Stimulated activated CD8-positive, alpha-beta memory T cell treated with anti-CD3 and anti-CD28 coated beads, Interleukin-7, amount 100 ng/mL, for 1 hour (primary cell): ENCODE measurements at places on chromosomes 6 and 20.

DNA sequence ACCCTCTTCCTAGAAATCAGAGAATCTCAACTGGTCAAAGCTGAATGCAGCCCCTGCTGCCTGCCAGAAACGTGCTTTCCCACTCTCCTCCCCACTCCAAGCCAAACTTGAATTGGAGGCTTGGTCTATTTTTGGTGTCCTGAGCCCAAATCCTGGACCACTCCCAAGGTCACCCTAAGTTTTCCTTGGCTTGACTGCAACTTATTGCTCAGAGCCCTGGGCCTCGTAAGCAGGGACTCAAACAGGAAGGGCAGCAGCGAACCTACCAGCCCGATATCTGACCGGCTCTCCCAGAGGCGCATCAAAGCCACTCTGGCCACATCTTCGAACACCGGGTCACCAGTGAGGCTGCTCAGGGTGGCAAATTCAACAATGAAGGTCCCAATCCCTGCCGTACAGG, 12.7 kb downstream of the EDEM2 start:
- no peak for DNase-seq

GRCh38 chr20:53677447-53678314, 84.0 kb upstream of the ZNF217 start:
- DNase-seq: no peak

DNA sequence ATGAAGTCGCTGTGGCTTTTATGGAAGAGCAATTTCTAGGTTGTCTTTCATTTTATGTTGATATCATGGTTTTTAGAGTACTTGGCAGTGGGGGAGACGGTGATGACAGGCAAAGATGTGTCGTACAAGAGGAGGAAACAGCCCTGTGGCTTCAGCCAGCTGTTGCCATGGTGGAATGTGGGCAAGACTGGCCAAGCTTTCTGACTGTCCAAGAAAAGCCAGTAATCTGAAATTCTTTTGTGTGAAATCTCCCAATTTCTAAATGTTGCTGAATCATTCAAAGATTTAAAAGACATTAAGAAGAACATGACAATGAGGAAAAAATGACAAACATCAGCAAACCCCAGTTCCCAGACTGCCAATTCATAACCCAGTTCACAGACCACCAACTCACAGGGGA, 23.1 kb downstream of the PFDN4 start:
- DNase-seq: no peak

- no peak for DNase-seq
These were observed 56.9 kb upstream of the FOXP4 start for GRCh38 chr6:41489120-41489851.

GRCh38 chr6:165805636-165806035, 142.6 kb upstream of the PDE10A start:
- DNase-seq: no peak

DNA sequence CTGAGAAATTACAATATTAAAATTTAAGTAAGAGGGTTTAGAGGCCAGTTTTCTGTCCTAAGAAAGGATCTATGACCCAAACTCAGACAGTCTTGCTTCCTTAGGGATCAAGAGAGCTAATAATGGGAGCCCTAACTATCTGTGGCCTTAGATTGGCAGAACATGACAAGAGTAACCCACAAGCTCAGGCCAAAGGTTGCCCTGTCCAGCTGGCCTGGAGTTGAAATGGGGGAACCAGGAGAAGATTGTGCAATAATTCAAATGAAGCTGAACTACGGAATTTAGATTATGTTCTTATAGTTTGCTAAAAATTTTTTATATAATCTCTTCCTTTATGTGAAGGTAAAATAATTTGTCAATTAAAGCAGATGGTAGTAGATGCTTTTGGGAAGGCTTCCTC, 26.4 kb downstream of the LAMA4 start:
- no peak for DNase-seq

GRCh38 chr6:73577676-73578075, 56.8 kb upstream of the EEF1A1 start:
- no peak for DNase-seq

DNA sequence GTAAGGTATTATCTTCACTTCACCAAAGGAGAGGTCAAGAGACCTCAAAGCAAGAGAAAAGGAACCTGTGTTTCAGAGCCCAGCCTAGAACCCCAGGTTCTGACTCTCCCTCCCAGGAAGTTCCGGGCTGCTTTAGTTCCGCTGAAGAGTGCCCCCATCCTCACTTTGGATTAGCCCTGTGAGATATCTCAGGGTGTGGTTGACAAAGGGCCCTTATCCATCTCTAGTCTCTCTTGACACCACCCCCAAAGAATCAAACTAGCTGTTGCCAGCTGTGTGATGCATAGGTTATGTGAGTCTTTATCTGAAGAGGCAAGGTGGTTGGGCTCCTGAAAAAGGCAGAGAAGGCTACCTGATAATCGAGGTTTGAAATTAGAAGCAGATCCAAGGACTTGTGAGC, 20.6 kb downstream of the BRPF3 start:
- DNase-seq: no peak

- DNase-seq: no peak
These were observed 96.0 kb downstream of the HFE start for GRCh38 chr6:26183237-26183580.

DNA sequence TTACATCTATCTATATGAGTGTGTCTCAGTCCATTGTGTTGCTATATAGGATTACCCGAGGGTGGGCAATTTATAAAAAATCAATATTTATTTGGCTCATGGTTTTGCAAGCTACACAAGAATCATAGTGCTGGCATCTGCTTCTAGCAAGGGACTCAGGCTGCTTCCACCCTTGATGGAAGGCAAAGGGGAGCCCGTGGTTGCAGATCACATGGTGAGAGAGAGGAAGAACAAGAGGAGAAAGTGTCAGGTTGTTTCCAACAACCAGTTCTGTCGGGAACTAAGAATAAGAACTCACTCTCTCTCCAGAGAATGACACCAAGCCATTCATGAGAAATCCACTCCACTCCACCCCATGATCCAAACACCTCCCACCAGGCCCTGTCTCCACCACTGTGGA, 48.2 kb upstream of the TENT5A start:
- no peak for DNase-seq

DNA sequence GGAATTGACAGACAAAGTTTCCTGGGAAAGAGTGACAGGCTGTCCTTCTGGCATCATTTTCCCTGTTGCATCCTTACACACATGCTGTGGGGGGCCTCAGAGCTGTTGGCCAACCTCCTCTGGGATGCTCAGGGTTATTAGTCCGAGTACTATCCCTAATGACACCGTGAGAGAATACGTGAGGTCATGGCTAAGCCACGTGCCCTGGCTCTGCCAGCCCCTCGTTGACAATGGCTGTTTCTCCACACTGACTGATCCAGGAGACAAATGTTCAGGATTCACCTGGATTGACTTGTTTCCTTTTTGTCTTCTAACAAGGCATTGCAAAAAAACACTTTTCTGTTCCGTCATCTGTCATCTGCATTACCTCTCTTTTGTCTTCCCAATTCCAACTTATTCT, 604.6 kb downstream of the TFAP2A start:
- no peak for DNase-seq

DNA sequence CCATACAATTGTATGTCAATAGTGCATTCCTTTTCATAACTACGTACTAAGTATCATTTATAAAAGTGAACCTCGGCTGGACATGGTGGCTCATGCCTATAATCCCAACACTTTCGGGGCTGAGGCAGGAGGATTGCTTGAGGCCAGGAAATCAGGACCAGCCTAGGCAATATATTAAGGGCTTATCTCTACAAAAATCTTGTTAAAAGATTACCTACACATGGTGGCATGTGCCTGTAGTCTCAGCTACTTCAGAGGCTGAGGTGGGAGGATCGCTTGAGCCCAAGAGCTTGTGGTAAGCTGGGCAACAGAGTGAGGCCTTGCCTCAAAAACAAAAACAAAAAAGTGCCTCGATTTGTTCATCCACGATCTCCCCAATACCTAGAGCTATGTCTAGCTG, 449.7 kb upstream of the SULF2 start:
- DNase-seq: no peak

DNA sequence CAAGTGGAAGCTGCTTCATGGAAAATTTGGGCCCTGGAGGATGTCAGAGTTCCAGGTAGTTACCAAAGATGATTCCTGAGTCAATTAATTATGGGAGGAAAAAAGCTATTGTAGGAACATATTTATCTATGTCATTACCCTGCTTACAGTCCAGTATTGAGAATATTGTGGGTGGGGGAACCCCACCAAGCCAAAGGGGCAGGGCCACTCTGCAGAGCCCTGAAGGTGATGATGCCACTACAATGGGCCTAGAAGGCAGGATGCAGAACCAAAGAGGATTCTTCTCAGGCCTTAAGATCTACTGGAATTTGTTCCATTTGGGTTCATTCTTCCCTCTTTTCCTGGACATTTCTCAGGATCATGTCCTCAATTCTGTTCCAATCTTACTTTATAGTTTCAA, 375.2 kb upstream of the MARCKS start:
- DNase-seq: no peak

GRCh38 chr6:33758815-33759216, 12.1 kb upstream of the IP6K3 start:
- no peak for DNase-seq

GRCh38 chr6:158718461-158719046, 68.7 kb downstream of the SYTL3 start:
- DNase-seq: no peak

DNA sequence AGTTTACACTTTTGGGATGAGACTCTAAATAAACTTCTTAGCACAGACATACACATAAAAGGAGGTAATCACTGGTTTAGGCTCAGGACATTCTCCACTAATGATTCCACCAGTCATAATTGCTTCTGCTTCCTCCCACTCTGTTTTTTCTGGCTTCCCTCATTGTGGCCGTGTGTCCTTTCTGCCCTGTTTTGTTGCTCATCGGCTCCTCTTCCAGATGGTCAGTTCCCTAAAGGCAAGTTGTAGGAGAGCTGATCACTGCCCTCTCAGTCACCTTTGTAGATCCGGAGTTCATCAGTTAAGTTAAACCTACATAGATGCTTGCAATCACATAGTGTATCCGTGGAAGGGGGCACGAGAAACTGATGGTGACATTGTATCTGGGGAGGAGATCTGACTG, 200.5 kb upstream of the ARG1 start:
- no peak for DNase-seq

DNA sequence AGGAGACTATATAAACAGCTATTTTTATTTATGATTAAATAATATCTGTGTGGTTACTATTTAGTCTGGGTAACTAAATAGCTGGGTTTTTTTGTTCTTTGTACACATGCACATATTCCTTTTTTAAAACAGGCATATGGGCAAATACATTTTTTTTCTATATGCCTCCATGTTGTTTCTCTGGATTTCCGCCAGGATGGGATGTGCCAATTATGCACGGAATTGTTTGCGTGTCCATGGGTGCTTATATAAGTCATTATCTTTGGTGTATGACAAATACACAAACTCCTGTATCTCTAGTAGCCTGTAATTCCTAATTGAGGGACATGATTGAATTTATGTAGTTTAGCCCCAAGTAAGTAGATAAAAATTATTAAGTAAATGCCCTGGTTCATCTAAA, 226.9 kb downstream of the BCKDHB start:
- DNase-seq: no peak

DNA sequence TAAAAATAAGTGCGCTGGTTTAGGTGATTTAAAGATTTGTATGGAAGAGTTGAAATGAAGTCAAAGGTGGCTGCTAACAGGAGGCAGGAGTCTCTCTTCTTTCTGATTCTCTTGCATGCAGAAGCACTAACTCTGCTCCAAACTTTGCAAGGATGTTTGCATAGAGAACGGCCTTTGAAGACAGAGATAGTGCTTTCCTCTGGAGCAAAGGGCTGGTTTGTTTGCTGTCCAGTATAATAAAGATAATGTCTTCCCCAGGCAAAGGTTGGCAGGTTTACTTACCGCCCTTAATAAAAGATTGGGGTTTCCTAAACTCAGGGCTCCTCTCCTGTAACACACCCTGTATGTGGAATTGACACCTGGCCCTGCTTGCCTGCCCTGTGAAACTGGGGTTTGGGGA, 210.6 kb upstream of the RREB1 start:
- DNase-seq: no peak

DNA sequence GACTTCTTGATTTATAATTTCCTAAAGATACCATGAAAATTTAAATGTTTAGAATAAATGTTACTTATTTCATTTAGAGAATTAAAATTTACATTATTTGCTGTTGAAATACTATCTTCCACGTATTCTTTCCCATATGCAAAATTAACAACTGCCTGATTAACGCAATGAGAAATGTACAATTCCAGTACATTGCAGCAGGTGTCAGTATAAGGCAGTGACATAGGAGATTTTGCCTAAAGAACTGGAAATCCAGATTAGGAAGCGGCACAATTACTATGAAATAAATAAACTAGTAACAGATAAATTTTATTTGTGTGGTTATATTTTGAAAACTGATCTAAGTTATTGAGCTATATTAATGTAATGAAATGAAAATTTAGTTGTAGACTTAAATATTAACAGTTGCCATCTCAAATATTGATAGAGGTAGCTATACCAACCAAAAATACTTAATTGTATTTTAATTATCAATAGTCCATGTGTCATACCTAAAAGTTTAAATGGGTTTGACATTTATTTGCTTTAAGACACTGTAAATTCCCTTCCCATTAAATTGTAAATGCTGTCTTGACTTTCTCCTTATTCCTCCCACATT, 300.2 kb downstream of the UTRN start:
- DNase-seq: no peak

GRCh38 chr6:125194941-125195340, 41.4 kb downstream of the TPD52L1 start:
- DNase-seq: no peak

DNA sequence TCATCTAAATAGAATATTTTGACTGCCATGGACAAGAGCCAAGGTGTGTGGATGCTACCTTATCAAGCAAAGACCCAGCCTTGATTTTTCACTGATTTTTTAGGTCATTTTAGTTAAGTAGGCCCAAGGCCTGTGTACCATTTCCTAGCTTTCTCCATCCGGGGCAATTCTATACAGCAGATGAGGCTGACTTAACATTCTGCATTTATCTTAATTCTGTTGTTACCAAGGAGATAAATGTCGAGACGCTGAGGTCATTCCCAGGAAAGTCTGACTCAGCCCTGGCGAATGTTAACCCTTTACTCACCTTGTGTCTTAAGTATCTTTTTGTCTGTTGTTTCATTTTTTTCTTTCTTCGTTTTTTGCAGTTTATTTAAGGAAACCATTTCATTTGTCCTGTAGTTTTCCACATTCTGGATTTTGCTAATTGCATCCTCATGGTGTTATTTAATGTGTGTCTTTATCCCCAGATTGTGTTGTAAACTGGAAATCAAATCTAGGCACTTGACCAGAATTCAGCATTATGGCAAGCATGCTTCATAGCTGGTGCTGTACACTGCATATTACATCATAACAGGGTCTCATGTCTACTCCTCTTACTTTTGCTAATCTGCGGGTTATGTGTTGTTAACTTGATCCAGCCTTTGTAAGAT, 277.0 kb downstream of the CDKAL1 start:
- no peak for DNase-seq

- DNase-seq: no peak
These were observed 748.2 kb upstream of the NRSN1 start for GRCh38 chr6:23377830-23378229.

DNA sequence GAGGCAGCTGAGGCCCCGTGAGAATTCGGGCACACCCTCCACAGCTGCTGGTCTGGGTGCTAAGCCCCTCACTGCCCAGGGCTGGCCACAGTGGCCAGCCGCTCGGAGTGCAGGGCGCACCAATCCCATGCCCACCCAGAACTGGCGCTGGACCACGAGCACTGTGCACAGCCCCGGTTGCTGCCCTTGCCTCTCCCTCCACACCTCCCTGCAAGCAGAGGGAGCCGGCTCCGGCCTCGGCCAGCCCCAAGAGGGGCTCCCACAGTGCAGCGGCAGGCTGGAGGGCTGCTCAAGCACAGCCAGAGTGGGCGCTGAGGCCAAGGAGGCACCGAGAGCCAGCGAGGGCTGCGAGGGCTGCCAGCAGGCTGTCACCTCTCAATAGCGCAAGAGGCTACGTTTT, 35.0 kb downstream of the CGA start:
- no peak for DNase-seq

GRCh38 chr6:2855061-2855519, 13.4 kb upstream of the SERPINB1 start:
- no peak for DNase-seq
